Spinal cord (tissue), 10 donors: ENCODE measurements at places on chromosomes 5 and 9. TPM values are rescaled to one million over a fixed set of nuclear protein-coding genes. Genes with fewer than 3 reads are reported as not detected.

The CCDC127 gene
- 8.9 TPM for total RNA-seq

The PRRC1 gene
- total RNA-seq, result 44.5 TPM

The FAM200C gene
- total RNA-seq, result 15.5 TPM

The CSF1R gene
- 16.8 TPM for total RNA-seq

The HRCT1 gene
- total RNA-seq, result not detected

The SARDH gene
- total RNA-seq, result 6.9 TPM

The PIP5KL1 gene
- 7.3 TPM for total RNA-seq

The GPRIN1 gene
- total RNA-seq, result 14.7 TPM

The MRPS27 gene
- total RNA-seq, result 53.1 TPM
